ENCODE measurements at places on chromosomes 12 and 14.

DNA sequence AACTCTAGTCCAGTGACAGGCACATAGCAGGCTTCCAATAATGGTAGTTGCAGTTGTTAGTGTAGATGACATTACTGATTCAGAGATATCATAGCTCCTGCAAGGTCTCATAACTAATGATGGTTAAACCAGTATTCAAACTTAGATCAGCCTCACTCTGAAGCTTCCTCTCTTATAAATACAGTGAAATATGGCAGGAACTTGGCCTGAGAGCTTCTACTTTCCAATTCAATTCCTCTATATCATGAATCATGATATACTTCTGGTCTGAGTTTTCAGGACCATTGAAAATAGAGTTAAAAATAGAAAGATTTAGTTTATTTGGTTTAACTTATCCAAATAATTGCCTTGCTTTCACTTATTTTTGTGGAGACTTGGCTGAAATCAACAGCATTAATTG, 167.5 kb upstream of the NOVA1 start:
- DNase-seq, result no peak

GRCh38 chr14:54676812-54677708, 110.1 kb downstream of the SAMD4A start:
- no peak for DNase-seq

- no peak for DNase-seq
These were observed 59.2 kb downstream of the TRIM9 start for GRCh38 chr14:51035611-51036192.

DNA sequence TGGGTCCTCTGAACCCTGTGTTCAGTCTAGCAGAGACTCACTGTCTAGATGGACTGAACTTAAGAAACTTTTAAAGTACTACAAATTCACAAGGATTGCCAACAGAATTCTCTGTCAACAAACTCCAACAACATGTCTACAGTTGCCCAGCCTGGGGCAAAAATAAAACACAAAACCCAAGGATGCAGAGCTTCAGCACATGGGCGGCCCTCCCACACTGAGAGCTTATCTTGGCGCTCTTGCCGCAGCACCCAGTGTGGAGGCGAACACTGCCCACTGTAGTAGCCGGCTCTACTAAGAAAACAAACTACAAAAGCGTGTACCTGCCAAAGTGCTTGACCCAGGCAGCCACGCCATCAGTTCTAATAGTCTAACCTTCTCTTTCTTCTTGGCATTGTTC, 66.7 kb downstream of the PTPN21 start:
- no peak for DNase-seq

DNA sequence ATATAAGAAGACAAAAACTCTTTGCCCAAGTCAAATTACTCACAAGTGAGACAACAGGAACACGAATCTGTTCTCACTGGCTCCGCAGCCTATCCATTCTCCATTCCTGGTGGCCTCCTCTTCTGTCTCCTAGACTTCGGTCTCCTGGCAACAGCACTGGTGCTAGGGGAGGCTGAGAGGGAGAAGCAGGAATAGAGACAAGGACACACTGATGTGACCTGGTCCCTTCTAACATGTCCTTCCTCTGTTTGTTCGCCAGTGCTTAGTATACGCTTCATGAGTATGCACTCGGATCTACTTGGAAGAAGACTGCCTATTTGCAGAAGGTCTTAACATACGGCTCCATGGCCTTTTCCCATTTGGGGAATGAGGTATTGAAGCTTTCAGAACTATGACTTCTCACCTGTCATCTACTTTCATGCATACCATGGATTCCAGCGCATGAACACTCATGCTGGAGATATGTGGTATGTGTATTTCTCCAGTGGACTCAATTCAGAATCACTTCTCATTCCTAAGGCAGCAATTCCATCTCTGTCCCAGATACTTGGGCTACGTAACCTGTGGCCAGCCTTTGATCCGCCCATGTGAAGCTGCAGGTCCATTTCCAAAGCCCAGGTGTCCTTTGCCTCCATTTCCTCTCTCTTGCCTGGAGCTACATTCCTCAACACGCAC, 33.9 kb downstream of the BHLHE41 start:
- no peak for DNase-seq

DNA sequence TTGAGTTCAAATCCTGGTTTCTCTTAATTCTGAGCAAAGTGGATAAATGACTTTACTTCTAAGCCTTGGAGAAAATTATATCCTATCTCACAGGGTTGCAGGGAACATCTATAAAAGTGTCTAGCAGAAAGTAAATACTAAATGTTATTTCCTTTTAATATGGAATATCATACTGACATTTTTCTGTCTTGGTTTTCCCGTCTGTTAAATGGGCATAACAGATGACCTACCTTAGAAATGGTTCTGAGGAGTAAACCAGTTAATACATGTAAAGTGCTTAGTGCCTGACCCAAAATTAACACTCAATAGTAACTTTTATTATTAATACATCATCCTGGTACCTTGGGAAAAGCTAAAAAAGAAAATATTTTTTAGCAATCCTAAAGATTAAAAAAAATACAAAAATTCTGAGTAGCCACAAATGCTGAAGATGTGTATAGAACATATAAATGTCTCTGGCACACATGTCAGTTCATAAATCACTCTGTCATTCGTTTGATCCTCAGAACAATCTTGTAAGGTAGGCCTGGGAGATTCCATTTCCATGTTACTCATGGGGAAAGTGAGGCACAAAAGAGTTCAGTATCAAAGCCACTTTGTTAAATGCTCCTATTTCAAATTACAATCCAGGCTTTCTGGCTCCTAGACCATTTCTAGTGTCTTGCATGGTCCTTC, 1.3 kb downstream of the VIPAS39 start:
- no peak for DNase-seq

DNA sequence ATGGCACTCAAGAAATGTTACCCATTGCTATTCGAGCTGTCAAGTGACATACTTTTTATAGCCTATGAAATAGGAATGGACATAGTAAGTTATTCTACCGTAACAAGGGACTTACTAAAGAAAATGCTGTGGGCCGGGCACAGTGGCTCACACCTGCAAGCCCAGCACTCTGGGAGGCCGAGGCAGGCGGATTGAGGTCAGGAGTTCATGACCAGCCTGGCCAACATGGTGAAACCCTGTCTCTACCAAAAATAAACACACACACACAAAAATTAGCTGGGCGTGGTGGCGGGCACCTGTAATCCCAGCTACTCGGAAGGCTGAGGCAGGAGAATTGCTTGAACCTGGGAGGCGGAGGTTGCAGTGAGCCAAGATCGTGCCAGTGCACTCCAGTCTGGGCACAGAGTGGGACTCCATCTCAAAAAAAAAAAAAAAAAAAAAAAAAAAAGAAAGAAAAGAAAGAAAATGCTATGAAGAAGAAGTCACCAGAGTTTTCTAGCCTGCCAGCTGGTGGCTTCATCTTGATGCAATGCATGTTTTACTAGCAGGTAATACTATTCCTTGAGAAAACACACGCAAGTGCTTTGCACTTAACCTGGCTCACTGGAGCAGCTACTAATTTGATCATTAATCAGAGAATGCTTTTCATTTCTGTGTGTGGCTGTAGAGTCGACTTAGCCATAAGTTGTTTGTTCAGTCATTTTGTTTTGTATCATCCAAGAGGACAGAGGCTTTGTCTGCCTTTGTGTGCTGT, 166.7 kb upstream of the MYL2 start:
- no peak for DNase-seq

DNA sequence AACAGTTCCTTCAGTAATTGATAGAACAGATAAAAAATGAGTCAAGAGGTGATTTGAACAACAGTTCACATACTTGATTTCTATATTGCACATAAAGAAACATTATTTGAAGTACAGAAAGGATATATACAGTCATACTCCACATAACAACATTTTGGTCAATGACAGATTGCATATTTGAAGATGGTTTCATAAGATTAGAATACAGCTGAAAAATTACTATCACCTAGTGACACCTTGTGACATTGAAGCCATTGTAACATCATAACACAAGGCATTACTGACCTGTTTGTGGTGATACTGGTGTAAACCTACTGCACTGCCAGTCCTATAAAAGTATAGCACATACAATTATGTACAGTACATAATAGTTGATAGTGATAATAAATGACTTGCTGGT, 43.1 kb upstream of the ABCC9 start:
- no peak for DNase-seq

All from activated CD8-positive, alpha-beta memory T cell treated with anti-CD3 and anti-CD28 coated beads for 1 hour (primary cell).